Natural killer cell (primary cell): ENCODE measurements at places on chromosomes 6 and 20. TPM values are rescaled to one million over a fixed set of nuclear protein-coding genes. Genes with fewer than 3 reads are reported as not detected.
A peak's percentile ranks its signal among the peaks of the same experiment; 100 is the strongest.

DNA sequence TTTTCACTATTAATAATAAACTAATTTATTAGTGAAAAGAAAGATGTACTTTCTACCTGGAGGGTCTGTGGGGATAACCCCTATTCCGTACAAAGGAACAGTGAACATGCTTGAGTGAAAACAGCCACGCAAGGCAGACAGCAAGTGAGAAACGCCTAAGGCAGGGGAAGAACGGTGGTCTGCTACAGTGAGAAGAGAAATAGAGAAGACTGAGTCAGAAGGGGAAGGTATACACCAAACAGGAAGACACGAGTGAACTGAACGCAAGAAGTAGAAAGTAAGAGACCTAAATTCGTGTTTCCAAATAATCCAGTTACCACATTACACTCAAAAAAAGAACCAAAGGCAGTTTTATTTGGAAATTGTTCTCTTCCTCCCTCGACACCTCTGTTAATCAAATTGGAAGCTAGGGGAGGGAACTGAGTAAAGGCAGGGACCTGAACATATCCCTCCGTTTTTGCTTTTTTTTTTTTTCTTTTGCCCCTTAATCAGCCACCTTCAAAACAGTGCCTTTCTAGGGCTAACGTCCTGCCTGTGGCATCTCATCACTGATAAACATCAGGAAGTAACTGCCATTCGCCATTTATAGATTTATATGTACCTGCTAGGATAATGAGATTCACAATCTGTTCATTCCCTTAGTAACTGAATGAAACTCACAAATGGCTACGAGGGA lies 48.9 kb downstream of the ATXN1 start:
- DNase-seq: peak; percentile 61
- peak overlapping the region; percentile 73 for H3K27ac ChIP-seq
- H3K4me3 ChIP-seq: peak overlapping the region; percentile 8

DNA sequence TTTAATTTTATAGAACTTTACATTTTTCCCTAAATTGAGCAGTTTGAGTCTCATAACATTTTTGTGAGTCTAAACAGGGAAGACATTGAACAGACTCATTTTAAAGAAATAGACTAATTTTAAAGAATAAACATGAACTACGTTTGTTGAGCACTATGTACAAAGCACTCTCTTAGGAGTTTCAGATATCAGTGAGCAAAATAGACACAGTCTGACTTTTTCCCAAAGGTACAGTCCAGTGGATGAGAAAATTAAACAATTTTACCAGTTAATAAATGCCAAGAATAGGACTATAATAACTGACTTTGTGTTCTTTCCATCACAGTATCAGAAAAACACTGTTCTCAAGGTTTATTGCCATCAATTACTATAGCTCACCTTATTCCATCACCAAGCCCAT lies 18.1 kb downstream of the OPRM1 start:
- H3K36me3 ChIP-seq: no peaks in the 10 kb centered on the region
- DNase-seq: no peak
- H3K4me3 ChIP-seq: no peak overlapping the region

Gene PACRG
- not detected for total RNA-seq

Gene ELOVL4
- not detected for total RNA-seq

DNA sequence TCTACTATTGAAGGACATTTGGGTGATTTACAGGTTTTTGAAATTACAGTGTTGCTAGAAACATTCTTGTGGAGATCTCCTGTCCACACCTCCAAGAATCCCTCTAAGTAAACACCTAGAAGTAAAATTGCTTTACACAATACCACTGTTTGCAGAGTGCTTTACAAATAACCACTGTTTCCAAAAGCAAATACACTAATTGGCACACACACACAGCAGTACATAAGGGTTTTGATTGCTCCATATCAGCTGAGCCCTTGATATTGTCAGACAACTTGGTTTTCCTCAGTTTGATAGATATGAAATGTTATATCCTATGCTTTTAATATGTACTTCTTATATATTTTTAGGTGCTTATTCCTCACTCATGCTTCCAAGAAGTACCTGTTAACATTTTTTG lies 6.3 kb downstream of the HMGN4 start:
- H3K4me1 ChIP-seq: peaks cover 6% of the 10 kb centered on the region
- no peak for DNase-seq
- H3K27ac ChIP-seq: no peak overlapping the region

- peaks cover 9% of the 10 kb centered on the region for H3K4me1 ChIP-seq
- no peak for DNase-seq
- H3K27me3 ChIP-seq: no peaks in the 10 kb centered on the region
These were observed 10.5 kb upstream of the PTGIS start for GRCh38 chr20:49578436-49578835.

Gene DDO
- not detected for total RNA-seq

GRCh38 chr20:55533632-55534031 lies 471.7 kb downstream of the CBLN4 start:
- H3K36me3 ChIP-seq: no peaks in the 10 kb centered on the region
- H3K4me1 ChIP-seq: no peaks in the 10 kb centered on the region
- no peak for DNase-seq
- no peak overlapping the region for H3K4me3 ChIP-seq
- H3K27ac ChIP-seq: no peak overlapping the region

DNA sequence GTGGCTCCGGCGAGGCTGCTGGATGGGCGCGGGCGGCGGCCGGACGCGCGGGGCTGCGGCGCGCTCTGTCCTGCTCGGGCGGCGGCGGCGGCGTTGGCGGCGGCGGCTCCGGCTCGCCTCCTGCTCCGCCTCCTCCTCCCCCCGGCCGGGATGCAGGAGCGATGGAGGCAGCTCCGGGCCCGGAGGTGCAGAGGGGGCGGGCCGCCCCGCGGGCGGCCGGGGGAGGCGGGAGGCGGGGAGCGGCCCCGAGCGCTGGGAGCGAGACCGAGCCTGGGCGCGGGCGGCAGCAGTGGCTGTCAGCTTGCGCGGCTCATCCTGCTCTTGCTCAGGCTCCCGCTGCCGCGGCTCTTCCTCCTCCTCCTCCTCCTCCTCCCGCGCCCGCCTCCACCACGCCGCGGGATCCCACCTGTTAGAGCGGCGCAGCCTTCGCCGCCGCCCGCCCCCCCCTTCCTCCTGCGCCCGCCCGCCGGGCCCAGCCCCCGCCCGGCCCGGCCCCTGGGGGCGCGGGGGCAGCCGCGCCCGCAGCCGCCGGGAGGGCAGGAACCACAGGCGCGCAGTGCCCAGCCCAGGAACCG lies at the start of gene NOL4L:
Gene NOL4L (minus strand): TSS at position 323 of the 575 bp plus-strand sequence. CDS start 443 bp downstream, outside the sequence.
- H3K27ac ChIP-seq: no peak within 1 kb of the TSS
- H3K4me3 ChIP-seq: peak within 1 kb of the TSS; percentile 58
- no peaks in the 10 kb centered on the region for H3K27me3 ChIP-seq
- H3K36me3 ChIP-seq: no peaks in the 10 kb centered on the region
- H3K4me1 ChIP-seq: peaks cover 43% of the 10 kb centered on the region

Gene OXT
- not detected for total RNA-seq

Gene VSX1
- not detected for total RNA-seq

DNA sequence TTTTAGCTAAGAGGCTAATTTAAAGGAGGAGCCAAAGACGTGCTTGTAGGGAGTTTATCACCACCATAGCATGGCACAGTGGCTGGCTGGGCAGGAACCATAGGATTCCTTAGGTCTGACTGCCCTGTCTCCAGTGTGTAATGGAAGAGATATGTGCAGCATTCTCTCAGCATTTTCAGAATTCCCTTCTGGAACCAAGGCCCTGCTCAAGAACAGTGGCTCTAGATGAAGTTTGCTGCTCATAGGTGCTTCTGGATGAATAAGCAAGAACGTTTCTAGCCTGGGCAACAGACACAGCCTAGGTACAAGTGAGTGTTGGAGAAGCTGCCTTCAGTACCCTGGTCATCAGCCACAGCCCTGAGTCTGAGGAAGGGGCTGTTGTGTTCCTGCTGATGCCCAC lies 69.1 kb downstream of the LCA5 start:
- no peak for DNase-seq
- H3K36me3 ChIP-seq: no peaks in the 10 kb centered on the region
- peaks cover 2% of the 10 kb centered on the region for H3K27me3 ChIP-seq
- no peaks in the 10 kb centered on the region for H3K4me1 ChIP-seq

DNA sequence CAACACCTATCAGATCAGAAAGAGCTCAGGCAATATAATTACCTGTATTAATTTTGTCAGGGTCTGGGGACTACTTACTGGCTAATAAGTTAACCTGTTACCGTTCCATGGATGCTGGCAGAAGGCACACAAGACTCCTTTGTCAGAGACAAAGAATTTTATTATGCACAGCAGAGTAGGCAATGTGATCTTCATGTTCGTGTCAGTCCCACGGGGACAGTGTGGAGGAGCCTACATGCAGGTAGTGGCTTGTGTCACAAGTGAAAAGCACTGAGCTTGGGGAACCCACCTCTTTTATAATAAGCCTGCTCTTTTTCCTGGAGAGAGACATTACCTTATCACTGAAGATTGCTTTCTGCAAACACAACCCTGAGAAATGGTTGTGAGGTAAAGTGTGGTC lies 96.9 kb downstream of the CD164 start:
- no peak overlapping the region for H3K27ac ChIP-seq
- DNase-seq: no peak
- H3K27me3 ChIP-seq: no peaks in the 10 kb centered on the region

GRCh38 chr6:34457382-34457741 lies 8.5 kb upstream of the PACSIN1 start:
- H3K36me3 ChIP-seq: no peaks in the 10 kb centered on the region
- H3K4me1 ChIP-seq: no peaks in the 10 kb centered on the region
- no peaks in the 10 kb centered on the region for H3K27me3 ChIP-seq
- no peak overlapping the region for H3K27ac ChIP-seq
- H3K4me3 ChIP-seq: no peak overlapping the region
- DNase-seq: no peak

DNA sequence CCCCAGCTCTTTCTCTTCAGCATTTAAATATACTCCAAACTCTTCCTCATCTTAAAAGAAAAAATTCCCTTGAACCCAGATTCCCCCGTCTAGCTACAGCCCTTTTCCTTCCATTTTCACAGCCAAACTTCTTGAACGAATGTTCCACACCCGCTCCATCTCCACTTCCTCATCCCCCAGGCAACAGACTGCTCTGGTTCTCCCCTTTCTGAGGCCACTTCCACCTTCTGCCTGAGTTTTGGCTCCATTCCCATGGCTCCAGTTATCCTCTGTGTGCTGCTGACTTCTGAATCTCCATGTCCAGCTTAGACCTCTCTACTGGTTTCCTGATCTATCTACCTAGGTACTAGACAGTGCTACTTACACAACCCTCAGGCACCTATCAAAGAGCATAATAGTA lies 106.4 kb downstream of the RALGAPA2 start:
- H3K4me3 ChIP-seq: no peak overlapping the region
- H3K36me3 ChIP-seq: no peaks in the 10 kb centered on the region
- H3K4me1 ChIP-seq: peaks cover 15% of the 10 kb centered on the region
- DNase-seq: no peak
- H3K27ac ChIP-seq: no peak overlapping the region
- no peaks in the 10 kb centered on the region for H3K27me3 ChIP-seq

- no peak overlapping the region for H3K4me3 ChIP-seq
- no peaks in the 10 kb centered on the region for H3K27me3 ChIP-seq
- no peak for DNase-seq
- H3K4me1 ChIP-seq: no peaks in the 10 kb centered on the region
- H3K27ac ChIP-seq: no peak overlapping the region
- no peaks in the 10 kb centered on the region for H3K36me3 ChIP-seq
These were observed 60.4 kb downstream of the HMGCLL1 start for GRCh38 chr6:55518529-55519060.

DNA sequence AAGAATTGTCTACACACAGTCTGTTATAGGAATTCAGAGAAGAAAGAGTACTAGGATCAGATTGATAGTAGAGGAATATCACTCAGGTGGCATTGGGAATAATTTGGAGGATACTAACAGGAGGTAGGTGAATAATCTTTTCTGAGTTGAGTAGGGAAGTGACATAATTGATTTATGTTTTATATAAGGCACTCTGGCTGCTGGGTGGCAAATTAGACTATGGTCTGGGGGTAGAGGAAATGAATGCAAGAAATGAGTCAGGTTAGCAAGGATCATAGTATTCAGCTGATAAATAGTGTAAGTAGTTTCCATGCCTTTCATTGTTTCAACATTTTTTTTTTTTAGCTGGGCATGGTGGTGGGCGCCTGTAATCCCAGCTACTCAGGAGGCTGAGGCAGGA lies 113.3 kb downstream of the CDKAL1 start:
- DNase-seq: no peak
- peaks cover 4% of the 10 kb centered on the region for H3K36me3 ChIP-seq
- no peaks in the 10 kb centered on the region for H3K4me1 ChIP-seq
- no peak overlapping the region for H3K27ac ChIP-seq
- H3K4me3 ChIP-seq: no peak overlapping the region
- H3K27me3 ChIP-seq: no peaks in the 10 kb centered on the region

GRCh38 chr6:20135677-20136268 lies 76.5 kb downstream of the MBOAT1 start:
- H3K36me3 ChIP-seq: peaks cover 3% of the 10 kb centered on the region
- no peak overlapping the region for H3K4me3 ChIP-seq
- no peaks in the 10 kb centered on the region for H3K27me3 ChIP-seq
- no peak for DNase-seq
- no peaks in the 10 kb centered on the region for H3K4me1 ChIP-seq
- no peak overlapping the region for H3K27ac ChIP-seq

DNA sequence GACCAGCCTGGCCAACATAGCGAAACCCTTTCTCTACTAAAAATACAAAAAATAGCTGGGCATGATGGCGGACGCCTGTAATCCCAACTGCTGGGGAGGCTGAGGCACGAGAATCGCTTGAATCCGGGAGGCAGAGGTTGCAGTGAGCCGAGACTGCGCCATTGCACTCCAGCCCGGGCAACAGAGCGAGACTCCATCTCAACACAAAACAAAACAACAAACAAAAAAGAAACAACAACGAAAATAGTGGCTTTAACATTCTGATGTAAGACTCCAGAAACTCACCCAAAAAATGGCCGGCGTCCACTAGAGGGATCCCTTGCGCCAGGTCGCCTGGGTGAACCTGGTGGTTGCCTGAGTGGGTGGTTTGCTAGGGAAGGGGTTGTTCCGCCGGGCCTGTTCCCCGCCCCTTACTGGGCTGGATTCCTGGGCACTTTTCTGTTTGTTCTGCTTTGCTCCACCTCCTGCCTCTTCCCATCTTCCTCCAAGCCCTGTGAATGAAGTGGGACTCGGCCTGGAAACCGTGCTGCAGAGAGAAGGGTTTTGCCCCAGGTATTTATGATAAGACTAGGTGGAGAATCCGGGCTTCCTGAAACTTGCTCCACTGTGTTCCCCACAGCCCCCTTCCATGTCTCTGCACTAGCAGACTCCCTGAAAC lies 1.5 kb downstream of the PABPC1L start:
- peaks cover 14% of the 10 kb centered on the region for H3K4me1 ChIP-seq
- H3K27ac ChIP-seq: no peak overlapping the region

Gene HLA-DQB2
- not detected for total RNA-seq

DNA sequence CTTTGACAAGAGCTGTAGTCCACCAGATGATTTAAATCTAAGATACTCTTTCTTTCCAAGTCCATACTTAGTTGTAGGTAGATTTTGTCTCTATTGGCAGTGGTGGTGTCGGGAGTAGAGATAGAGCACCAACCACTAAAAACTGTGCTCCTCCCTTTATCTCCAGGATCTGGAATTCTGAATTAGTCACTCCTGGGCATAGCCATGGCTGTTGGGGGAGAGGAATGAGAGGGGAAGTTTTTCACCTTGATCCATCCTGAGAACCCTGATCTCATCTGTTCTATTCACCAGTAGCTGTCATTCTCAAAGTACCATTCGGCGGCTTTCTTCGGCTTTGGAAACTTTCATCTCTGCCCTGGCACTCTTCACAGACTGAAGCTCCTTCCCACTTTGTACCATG lies 35.6 kb upstream of the NKX2-4 start:
- H3K27ac ChIP-seq: no peak overlapping the region
- no peak for DNase-seq
- H3K4me3 ChIP-seq: no peak overlapping the region
- H3K4me1 ChIP-seq: no peaks in the 10 kb centered on the region
- H3K36me3 ChIP-seq: no peaks in the 10 kb centered on the region
- peaks cover 9% of the 10 kb centered on the region for H3K27me3 ChIP-seq
